ENCODE measurements at places on chromosomes 2 and 18.
A peak's percentile ranks its signal among the peaks of the same experiment; 100 is the strongest.

- no peak for DNase-seq
These were observed 16.0 kb upstream of the MARCHF4 start for GRCh38 chr2:216388046-216388884.

- no peak for DNase-seq
These were observed 200.0 kb downstream of the SLC4A10 start for GRCh38 chr2:161824226-161824625.

DNA sequence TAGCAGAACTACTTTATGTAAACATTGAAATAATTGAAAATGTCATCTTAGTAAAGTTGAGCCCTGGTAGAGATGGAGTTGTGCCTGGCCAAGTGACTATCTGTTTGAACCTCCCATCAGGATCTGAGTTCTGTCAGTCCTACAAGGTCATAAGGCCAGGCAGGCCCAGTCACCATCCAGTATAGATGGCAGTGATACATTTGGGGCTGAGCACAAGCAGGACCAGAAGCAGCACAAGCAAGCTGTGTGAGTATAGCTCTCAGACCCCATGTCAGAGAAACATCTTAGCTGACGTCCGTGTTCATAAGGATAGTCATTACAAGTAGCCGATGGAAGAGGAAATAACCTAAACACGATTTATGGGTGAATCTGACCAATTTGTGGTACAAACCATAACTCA is 44.5 kb upstream of the RBMS1 start:
- no peak for DNase-seq

- DNase-seq, result no peak
These were observed 44.3 kb upstream of the TNFRSF11A start for GRCh38 chr18:62280786-62281185.

DNA sequence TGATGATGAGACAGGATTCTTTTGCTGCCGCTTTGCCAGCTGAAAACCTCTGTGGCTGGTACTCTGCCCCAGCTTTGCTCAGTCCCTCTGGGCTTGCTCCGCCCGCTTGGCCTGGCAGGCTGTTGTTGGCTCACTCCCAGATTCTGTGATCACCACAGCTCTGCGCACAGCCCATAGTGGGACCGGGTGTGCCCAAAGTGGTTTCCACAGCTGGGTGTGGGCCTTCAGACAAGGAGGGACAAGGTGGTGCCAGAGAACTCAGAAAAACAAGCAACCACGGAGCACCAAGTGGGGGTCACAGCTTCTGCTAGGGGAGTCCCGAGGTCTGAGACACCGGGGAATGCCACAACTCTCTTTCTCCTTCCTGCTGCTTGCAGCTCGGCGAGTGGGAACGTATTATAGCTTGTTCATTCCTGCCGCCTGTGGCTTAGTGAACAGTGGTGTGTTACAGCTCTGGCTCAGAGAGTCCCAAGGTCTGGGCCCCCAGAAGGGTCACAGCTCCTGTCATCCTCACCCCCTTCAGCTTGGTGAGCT is 9.2 kb upstream of the KYNU start:
- DNase-seq, result no peak

- no peak for DNase-seq
These were observed 418.2 kb upstream of the ZEB2 start for GRCh38 chr2:144937910-144938709.

DNA sequence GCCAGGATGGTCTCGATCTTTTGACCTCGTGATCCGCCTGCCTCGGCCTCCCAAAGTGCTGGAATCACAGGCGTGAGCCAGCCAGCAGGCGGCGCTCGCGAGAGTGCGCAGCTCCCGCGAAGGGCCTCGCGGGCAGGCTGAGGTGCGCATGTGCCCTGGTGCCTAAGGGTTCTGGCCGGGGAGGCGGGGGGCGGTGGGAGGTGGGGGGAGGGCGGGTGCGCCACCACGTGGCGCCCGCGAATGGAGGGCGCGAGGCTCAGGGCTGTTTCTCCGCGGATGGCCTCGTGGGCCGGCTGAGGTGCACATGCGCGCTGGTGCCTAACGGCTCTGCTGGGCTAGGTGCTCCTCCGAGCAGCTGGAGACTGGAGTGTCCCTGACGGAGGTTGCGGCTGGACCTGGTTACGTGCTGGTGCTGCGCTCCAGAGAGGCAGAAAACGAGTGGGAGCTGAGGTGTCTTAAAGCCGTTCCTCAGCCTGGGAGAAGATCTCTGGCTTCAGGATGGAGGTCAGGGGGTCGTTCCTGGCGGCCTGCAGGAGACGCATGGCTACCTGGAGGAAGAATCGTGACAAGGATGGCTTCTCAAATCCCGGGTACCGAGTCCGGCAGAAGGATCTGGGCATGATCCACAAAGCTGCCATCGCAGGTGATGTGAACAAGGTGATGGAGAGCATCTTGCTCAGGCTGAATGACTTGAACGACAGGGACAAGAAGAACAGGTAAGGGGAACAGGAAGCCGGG is at the start of gene ANKRD62:
TSS of gene ANKRD62 (plus strand) at position 324 of the 738 bp plus-strand sequence. CDS start at position 499, 175 bp downstream.
- DNase-seq, result no peak

DNA sequence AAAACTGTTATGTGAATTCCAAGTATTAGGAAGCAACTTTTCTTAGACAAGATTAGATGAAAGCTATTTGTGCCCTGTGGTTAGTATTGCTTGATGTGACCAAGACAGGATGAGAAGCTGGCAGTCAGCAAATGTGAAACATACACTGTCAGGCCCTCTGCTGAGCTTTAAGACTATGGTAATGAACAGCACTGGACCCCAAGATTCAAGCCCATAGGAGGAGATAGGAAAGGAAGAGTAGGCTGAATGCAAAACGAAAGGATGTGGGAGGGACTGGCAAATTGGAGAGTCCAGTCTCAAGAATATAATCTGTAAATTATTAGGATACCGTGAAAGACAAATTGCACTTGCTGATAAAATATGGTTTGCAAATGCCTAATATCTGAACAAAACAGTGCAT is 16.4 kb downstream of the BZW1 start:
- DNase-seq, result no peak

- DNase-seq, result no peak
These were observed 52.5 kb upstream of the SLC14A2 start for GRCh38 chr18:45562567-45563479.

- no peak for DNase-seq
These were observed 77.0 kb downstream of the EPC2 start for GRCh38 chr2:148721520-148721931.

GRCh38 chr2:96148410-96149217 is 3.4 kb upstream of the DUSP2 start:
- DNase-seq, result peak; percentile 93

DNA sequence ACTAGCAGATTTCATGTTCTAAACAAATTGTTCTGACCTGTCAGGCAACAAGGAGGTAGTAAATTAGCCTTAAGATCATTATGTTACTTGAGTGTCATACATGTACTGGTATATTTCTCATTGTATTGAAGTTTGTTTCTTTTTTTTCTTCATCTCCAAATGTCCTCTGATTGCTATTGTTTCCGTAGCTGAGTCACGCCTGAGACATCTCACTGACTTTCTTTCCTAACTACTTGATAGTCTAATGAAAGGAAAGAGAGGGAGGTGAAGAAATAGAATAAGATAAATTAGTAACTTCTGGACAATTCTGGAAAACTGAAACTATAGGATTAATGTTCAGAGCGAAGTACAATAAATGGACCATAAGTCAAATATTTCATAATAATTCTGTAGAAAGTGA is 1049.9 kb downstream of the TSN start:
- no peak for DNase-seq

DNA sequence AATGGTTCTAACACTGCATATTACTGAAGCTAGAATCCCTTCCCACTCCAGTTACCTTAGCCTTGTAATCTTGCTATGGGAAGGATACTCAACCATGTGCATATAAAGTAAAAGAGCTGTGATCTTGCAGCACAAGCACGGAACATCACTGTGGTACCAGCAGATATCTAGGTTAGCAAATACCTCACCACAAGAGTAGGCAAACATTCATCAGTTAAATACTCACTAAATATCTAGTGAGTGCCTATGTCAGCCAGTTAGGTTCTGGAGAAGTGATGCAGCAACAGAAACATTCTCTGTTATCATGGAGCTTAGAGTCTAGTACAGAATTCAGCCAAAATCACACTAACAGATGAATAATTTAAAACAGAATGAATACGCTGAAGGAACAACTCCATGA is 349.6 kb upstream of the UBE2E3 start:
- DNase-seq, result no peak

- DNase-seq, result no peak
These were observed 215.8 kb upstream of the ITGA4 start for GRCh38 chr2:181241366-181241765.

GRCh38 chr2:121529439-121530211 is 1.1 kb upstream of the RNU4ATAC start:
- DNase-seq, result no peak

DNA sequence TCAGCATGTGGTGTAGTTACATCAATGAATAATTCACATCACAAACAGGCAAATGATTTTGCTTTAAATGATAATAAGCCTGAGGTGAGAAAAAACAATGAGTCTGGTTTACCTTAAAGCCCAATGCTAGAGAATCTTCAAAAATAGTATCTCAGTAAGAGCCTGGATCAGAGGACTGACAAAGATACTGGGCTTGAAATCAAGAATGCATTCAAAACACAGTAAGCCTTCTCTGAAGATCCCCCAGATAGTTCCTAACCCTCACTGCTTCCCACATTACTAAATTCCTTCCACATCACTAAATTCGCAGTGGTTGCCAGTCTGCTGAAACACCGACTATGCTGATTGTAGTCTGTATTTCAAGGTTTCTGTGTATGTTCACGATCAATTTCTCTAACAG is 514.9 kb downstream of the SUCLG1 start:
- no peak for DNase-seq

GRCh38 chr2:30234180-30234971 is 3.0 kb downstream of the LBH start:
- DNase-seq, result no peak

GRCh38 chr2:235544689-235544969 is 50.8 kb downstream of the AGAP1 start:
- no peak for DNase-seq

DNA sequence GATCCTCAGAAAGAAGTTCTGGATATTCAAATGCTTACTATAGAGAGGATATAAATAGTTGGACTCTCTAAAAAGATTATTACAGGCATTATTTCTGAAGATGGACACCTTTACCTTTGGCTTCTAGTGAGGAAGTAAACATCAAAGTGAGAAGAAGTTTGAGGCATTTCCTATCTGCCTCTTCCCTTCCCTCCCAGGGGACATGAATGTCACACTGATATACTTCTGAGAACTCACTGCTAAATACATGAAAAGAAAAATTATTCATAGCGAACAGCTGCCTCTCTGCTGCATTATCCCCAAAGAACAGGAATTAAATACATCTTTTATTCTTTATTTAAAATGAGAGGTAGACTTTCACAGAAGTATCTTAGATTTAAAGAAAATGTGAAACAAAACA is 63.6 kb upstream of the PGAP1 start:
- no peak for DNase-seq

All from stimulated activated CD4-positive, alpha-beta T cell treated with anti-CD3 and anti-CD28 coated beads, Interleukin-1b, Interleukin-23, amount 100 ng/mL, for 4 hours (primary cell).